ENCODE measurements at places on chromosomes 12 and 14. TPM values are rescaled to one million over a fixed set of nuclear protein-coding genes. Genes with fewer than 3 reads are reported as not detected.

FOXA1 gene
- total RNA-seq, result not detected

KRT79 gene
- not detected for total RNA-seq

FAR2 gene
- total RNA-seq, result 5.6 TPM

NGB gene
- total RNA-seq, result not detected

DNA sequence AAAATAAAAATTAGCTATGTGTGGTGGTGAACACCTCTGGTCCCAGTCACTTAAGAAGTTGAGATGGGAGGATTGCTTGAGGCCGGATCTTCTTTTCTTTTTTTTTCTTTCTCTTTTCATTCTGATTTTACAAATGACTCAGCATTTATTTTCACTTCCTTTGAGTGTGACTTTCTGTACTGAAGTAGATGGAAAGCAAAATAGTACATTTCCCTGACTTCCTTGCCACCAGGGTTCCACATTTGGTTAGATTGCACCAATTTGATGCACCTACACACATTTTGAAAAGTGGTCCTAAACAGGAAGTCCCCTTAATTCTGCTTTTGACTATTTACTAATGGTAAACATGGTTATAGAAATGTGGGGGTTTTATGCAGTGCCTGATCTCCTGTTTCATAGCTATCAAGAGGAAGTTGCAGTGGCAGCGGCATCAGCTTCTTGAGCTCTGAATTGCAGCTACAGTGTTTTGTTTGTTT lies 13.0 kb upstream of the LEMD3 start:
- DNase-seq, result no peak

DNA sequence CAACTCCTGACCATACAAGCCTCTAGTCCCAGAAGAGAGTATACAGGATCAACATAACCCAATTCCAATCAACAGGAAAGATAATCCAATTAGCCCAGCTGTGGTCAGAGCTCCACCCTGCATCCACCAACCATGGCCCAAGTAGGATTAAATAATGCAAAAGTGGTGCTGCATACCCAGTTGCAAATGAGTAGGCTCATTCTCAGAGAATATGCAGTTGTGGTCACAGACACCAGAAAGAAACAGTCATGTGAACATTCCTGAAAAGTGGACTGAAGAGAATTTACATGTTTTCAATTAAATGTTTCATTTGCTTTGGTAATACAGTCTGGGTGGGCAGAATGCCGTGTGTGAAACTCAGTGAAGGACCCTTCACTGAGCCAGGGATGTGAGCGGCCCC lies 167.2 kb upstream of the BMP4 start:
- DNase-seq, result no peak

- no peak for DNase-seq
Observed at GRCh38 chr14:104532191-104532555, 47.4 kb upstream of the C14orf180 start.

- DNase-seq, result peak; percentile 80
Observed at GRCh38 chr12:106139422-106140171, 843 bp upstream of the NUAK1 start.

GRCh38 chr14:71465316-71465715 lies 466.9 kb upstream of the RGS6 start:
- no peak for DNase-seq

GRCh38 chr12:76745343-76745742 lies 18.6 kb upstream of the ZDHHC17 start:
- DNase-seq, result no peak

- no peak for DNase-seq
Observed at GRCh38 chr14:86039176-86039575, 509.2 kb downstream of the FLRT2 start.

- no peak for DNase-seq
Observed at GRCh38 chr12:22899184-22899583, 274.2 kb downstream of the ETNK1 start.

GRCh38 chr12:3600039-3600720 lies 109.2 kb downstream of the PRMT8 start:
- DNase-seq, result no peak

DNA sequence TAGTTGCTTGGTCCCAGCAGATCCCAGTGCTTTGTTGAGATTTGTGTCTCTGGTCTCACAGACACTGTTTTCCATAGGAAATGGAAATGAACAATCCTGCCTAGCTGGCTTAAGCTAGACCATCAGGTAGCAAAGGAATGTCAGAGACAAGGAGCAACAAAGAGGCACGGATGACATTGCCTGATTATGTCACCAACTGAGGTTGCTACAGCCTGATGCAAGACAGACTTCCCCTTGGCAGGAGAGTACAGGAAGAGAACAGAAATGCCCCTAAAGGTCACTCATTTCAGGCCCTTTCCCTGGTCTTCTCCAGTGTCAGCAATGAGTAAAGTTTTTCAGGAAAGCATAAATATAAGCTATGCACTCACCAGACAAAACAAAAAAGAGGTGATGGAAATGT lies 2.0 kb upstream of the PRB2 start:
- DNase-seq, result no peak

DNA sequence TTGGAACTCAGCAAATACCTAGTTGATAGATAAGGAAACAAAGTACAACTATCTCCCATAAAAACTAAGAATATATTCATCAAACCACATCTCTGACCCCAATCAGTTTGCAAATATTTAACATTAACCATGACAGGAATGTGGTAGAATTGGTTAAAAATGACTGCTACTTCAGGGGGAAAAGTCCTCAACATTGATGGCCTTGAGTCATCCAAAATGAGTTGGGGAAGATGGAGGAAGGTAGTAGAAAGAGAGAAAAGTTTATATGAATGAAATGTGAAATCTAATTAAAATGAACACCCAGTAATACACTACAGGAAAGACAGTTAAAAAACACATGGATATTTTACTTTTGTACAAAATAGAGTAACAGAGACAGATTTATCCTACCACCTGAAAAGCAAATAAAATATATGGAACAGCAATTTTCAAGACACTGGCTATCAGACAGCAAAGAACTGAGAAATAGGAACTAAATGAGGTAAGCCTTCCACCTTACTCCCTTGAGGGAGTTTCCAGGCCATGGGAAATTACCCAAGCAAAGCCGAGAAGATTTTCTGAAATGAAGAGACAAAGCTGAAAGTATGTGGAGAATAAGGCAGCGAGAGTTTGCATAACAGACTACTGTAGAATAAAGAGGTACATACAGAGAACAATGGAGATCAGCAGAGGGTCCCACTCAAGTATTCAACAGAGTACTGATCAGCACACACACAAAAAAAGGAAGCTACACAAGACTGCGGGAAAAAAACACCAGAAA lies 49.6 kb downstream of the TC2N start:
- DNase-seq, result no peak

DNA sequence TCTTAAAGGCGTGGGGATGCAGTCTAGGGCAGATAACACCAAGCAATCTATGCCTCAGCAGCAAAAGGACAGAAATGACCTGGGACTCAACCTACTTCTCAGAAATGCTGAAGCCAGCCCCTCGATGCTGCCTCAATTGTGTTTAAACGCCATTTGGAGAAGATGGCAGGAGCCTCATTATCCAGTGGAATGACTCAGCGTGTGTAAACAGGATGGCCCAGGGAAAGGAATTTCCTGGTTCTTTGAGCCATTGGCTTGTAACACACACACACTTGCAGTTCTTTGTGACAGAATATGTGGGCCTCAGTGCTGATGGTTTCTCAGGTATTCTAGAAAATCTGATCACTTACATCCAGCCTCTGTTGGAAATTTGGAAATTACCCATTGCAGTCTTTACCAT lies 154.3 kb downstream of the NTF3 start:
- DNase-seq, result no peak

DNA sequence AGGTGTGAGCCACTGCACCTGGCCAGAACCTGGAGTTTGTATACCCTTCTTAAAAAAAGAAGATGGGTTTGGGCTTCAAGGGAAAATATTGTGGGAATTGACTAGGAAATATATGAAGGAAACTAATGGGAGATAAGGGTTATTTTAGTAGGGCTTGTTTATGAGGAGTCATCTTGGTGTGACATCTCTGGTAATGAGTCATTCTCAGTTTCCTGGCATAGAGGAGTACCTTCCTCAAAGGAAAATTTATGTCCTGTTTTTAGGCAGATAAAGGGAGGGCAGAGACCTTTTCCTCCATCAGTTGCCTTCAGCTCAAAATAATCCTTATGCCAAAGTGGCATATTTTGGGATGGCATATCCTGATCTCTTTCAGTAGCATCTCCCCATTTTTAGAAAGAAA lies 30.6 kb upstream of the NFKBIA start:
- no peak for DNase-seq
